ENCODE measurements at places on chromosomes 5 and 9.

DNA sequence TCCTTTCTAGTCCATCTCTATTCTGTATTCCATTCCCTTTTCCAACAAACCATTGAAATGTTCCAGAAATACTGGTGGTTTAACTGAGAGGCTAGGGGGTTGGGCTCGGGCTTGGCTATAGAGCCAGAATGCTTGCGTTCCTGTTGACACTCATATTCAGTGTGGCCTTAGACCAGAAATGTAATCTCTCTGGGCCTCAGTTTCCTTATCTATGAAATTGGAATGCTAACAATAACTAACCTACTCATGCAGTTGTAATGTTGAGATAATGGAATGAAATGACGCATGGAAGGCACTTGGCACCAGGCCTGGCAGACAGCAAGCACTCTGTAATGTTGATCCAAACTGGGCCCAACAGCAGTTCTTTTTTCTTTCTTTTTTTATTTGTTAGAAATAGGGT is 26.8 kb downstream of the JADE2 start:
- DNase-seq = no peak

- DNase-seq = no peak
These were observed 111.1 kb downstream of the GADD45G start for GRCh38 chr9:89715881-89716280.

DNA sequence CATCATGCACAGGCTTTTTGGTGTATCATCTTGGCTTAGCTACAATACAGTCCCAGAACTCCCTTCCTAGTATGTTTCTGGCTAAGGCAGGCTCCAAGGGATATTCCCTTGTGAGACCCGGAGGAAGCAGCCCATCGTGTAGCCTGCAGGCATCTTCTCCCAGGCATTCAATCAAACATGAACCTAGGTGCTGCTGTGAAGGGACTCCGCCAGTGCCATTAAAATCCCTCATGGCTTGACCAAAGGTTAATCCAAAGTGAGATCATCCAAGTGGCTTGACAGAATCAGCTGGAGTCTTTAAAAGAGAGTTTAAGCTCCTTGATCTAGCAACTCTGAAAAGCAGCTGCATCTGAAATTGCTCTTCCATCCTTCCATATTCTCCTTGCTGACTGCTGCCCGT is 333.9 kb downstream of the DIRAS2 start:
- DNase-seq = no peak

DNA sequence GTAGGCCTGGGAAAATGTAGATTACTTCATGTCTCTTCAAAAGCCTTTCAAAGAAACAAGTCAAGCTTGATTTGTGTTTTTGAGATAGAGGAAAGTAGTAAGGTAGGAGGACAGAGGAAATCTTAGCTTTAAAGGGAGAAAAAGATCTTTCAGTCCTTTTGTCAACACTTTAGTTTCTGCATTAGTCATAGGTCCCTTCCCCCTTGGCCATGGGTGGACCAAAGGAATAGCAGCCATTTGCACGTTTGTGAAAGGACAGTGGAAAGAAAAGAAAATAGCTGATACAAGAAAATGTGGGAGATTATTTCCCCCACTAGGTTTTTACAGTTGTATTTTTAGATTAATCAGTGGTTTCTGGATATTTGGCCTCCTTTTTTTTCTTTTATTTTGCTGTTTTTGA is 121.9 kb upstream of the GRHPR start:
- no peak for DNase-seq

DNA sequence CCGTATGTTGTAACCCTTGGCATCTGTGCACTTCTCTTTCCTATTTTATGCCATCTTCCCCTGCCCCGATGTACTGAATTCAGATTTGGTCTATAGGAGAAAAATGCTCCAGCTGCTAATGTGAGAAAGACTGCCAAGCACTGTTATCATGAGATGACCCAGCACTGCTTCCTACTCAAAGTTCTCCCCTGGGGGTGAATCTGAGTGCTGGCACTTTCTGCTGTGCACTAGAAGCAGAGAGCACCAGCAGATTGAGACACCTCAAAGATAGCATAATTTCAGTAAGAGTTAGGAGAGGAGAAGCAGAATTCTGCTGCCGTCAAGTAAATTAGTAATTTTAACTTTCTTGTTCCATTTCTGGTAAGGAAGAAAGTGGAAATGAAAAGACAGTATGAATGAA is 92.8 kb upstream of the ACOT12 start:
- no peak for DNase-seq

DNA sequence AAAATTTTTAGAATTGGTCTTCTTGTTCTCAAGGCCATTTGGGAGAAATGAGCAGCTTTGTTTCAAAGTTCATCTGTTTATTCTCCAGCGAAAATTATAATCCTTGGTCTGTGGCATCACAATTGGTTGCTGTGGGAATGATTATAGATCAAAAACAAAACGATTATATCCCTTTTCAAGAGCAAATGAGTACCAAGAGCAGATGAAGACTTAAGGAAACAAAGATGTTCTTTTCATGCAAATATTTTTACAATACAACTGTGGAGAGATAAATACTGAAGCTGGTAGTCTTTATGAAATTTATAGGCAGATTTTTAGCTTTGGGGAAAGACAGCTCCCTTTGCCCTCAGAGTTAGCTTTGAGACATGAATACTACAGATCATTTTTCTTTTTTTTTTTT is 620.8 kb upstream of the DMAC1 start:
- DNase-seq = no peak

DNA sequence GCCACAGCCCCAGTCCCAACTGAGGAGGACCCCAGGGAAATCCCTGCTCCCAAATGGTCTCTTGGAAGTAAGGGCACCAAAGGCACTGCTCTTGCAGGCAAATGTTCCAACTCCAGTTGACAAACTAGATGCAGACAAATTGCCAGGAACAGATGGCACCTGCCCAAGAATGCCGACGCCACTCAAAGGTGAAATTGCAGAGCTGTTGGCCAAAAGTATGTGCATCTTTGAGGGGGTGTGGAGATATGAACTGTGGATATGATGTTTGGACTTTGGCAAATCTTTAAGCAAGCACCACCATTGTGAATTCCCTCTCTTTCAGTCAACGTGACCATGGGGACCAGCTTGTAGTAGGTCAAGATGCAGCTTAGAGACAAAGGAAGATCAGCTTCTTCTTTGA is 12.0 kb upstream of the CPLX2 start:
- no peak for DNase-seq

GRCh38 chr9:37174247-37174646 is 53.9 kb downstream of the ZCCHC7 start:
- no peak for DNase-seq

- no peak for DNase-seq
These were observed 8.4 kb upstream of the SLC1A3 start for GRCh38 chr5:36598045-36598444.
